ENCODE measurements at places on chromosomes 5 and 9.

GRCh38 chr5:175652741-175653663, 4.9 kb upstream of the HRH2 start:
- DNase-seq: no peak

DNA sequence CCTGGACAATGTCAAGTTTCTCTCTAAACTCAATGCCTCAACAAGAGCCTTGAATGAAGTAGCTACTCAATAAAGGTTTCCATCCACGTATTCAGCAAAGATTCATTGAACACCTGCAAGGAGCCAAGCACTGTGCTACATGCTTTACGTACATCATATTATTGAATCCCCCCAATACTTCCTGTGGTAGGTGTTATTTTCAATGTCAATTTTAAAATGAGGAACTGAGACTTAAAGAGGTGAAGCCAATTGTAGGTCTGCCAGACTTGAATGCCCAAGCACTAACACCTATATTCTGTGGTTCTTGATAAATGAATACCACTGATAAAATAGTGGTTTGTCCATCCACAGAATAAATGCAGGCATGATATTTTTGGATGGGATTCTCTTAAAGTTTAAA, 162.3 kb downstream of the DRD1 start:
- DNase-seq: no peak

GRCh38 chr5:179821298-179822058, 773 bp downstream of the SQSTM1 start:
- DNase-seq: peak; percentile 93

GRCh38 chr5:9625286-9625685, 4.9 kb downstream of the TAS2R1 start:
- no peak for DNase-seq

- DNase-seq: no peak
Measured at GRCh38 chr5:10479154-10479721, 37.6 kb downstream of the ROPN1L start.

DNA sequence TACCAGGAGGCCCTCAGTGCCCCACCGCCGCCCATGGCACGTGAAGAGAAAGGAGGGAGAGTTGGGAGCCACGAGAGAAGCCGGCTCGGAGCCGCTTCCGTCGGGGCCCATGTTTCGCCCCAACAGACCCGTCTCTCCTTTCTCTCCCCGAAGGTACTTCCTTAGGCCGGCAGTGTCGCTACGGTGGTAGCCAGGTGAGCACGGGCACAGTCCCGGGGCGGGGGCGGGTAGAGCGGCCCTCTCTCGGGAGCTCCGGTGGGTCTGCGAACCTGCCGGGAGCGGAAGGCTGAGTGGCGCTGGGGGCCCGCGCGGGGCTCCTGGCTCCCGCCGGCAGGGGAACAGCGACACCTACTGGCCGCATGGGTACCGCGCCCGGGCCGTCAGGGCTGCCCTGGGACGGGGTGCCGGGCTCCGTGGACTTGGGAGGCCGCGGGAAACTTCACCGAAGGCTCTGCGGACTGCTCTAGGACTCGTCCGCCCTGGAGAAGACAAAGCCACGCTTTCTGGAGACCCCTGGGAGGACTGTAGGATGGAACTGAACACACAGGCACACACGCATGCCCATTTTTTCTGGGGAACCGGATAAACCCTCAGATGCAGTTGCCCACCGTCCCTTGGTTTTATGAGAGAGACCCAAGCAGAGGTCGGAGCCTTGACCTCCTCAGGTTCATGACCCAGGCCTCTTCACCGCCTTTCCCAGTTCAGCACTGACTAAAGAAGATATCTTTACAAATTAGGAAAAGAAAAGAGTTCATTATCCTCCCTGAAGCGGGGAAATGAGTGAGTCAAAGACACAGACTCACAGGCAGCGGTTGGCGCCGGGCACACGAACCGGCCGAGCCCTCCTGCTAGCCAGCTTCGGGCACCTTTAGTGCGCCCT, 202.5 kb downstream of the MEF2C start:
- peak; percentile 71 for DNase-seq

DNA sequence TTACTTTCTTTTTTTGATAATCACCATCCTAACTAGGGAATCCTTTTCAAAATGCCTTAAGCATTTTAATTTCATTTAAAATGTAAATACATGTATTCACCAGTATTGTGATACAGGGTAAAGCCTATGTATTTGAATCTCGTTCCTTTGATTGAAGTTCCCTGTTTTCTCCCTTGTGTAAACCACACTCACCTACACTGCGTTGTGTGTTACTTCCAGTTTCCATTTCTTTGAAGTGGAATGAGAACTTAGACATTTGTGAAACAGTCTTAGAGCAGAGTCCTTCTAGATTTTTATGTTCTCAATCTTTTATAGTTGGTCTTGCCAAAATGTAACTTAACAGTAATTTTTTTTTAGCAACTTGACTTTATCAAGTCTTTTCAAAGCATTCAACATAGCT, 101.4 kb downstream of the ZNF462 start:
- no peak for DNase-seq

GRCh38 chr9:130682421-130683121, 11.0 kb upstream of the EXOSC2 start:
- peak; percentile 73 for DNase-seq

- no peak for DNase-seq
Measured at GRCh38 chr5:103375863-103376591, 117.5 kb downstream of the MACIR start.

DNA sequence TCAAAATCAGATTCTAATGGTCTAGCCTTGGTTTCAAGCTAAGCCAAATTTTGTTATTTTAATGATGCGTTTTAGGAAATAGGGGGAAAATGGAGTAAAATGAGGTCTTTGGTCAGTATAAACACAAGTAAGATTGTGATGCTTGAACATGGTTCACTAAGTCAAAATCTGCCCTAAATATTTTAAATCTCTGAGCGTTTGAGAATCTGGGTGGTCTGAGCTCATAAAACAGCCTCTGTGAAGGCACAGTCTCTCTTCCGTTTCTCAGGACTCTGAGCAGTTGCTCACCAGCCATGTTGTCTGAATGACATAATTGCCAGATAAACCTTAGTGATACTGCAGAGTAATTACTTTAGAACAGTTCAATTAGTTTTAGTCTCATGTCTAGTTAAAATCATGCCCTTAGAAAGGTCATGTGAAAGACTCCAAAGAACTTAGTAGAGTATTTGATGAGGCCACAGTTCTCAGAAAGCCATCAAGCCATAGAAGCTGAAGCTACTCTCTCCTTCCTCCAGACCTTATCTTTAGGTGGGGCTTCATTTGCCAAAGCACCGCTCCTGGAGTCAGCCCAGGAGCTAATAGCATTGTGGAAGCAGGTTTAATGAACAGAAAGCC, 257.1 kb upstream of the MAP3K1 start:
- DNase-seq: no peak

DNA sequence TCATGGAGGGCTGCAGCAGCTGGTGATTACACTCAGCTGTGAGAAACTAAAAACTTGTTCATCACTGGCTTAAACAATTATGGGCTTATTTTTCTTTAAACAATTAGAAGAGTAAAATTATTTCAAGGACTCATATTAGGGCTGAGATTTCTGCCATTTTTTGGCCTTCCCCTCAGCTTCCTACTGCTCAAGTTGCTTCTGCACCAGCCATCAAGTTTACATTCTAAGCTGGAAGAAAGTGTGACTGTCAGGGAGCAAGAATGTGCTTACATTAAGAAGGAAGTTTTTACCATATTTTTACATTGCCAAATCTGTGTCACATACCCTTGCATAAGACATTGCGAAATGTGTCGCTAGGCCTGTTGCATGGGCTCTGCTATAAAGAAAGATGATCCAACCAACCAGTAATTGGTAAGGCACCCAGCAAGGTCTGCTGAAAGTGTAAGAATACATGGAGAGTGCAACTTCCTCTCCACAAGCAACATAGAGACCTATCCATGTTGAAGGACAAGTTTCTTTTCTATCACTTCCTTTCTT, 260.3 kb upstream of the CDH10 start:
- DNase-seq: no peak

GRCh38 chr5:139711067-139711905, 63.1 kb downstream of the CXXC5 start:
- no peak for DNase-seq

DNA sequence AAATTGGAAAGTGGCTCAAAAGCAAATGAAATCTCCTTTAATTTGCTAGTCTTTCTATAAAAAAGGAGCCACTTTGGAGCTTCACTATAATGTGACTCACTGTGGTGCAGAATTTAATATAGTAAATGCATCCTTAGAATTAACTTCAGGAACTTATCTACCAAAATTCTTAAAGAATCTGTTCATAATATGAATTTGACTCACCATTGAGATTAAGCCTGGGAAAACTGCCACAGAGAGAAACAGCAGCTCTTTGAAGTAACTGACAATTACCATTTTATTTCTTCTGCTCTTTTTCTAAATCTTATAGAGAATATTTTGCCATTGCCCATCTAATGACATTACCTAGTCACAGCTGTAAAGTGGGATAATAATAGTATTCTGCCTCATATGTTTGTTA, 211.9 kb upstream of the CDH6 start:
- DNase-seq: no peak

- no peak for DNase-seq
Measured at GRCh38 chr9:74322661-74323314, 174.3 kb upstream of the RORB start.

DNA sequence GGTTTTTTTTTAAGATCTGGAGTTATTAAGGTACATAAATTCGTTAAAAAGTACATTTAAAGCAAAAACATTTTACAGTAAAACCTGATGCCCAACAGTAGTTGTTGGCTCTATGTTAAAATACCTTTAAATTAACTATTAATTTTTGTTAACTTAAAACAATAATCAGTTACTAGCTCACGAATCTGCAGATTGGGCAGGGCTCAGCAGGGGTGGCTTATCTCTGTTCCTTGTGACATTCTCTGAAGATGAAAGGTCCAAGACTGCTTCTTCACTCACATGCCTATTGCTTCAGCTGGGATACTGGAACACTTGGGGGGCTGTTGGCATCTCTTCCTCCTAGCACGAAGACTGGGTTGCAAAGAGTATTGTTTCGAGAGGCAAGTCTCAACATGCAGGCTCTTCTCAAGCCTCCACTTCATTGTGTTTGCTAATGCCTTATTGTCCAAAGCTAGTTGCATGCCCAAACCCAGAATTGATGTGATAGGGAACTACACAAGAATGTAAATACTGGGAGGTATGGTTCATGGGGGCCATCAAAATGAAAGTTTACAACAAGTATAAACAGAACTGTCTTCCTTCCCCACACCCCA, 46.6 kb downstream of the MAP3K1 start:
- no peak for DNase-seq

GRCh38 chr9:131018621-131019020, 9.6 kb downstream of the LAMC3 start:
- DNase-seq: no peak

GRCh38 chr9:27539479-27540441, 10.1 kb upstream of the MOB3B start:
- peak; percentile 39 for DNase-seq

DNA sequence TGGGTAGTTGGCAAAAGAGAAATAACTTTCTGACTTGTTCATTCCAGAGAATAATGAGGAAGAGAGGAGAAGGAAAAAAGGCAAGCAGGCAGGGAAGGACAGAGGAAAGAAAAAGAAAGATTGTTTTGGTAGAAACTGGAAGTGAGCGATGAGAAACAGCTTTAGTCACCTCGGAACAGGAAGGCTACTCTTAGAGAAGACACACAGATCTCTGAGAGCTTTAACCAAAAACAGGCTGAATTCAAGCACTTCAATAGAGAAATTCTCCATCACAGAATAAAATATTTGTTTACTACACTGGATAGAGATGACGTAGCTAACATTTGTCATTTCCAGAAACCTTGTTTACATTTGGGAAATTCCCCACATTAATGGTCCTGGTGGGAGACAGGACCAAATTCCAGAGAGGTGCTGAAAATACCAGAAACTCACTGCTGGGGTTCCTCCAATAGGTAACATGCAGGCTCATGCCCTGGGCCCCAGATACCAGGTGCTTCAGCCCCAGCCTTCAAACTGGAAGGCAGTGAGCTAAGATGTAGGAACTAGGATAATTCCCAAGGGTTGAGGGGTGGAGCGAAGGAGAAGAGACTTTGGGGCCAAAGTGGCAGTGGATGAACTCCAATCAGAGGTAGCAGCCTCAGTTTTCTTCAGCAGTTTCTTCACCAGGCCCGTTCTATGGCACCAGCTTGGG, 227.7 kb upstream of the GRAMD2B start:
- no peak for DNase-seq

DNA sequence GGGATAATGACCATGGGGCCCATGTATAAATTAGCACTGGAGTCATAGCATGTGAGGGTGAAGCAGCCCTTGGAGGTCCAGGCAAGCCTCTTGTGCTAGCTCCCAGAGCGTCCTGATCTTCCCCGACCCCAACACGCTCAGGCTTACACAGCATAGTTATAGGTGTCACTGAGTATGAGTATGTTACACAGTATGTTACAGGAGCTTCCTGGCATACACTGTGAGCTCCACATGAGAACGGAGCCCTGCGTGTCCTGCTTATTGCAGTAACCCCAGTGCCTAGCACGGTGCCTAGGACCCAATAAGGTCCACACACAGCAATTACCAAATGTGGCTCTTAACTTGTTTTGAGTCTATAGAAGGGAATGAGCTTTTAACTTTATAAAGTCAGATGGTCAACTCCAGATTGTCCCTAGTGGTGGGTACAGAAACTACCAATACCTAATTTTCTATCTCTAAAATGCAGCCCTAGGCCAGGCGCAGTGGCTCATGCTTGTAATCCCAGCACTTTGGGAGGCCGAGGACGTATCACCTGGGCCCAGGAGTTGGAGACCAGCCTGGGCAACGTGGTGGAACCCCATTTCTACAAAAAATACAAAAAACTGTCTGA, 64.1 kb downstream of the PLAC8L1 start:
- no peak for DNase-seq

GRCh38 chr5:114308508-114308907, 53.4 kb upstream of the KCNN2 start:
- DNase-seq: no peak

DNA sequence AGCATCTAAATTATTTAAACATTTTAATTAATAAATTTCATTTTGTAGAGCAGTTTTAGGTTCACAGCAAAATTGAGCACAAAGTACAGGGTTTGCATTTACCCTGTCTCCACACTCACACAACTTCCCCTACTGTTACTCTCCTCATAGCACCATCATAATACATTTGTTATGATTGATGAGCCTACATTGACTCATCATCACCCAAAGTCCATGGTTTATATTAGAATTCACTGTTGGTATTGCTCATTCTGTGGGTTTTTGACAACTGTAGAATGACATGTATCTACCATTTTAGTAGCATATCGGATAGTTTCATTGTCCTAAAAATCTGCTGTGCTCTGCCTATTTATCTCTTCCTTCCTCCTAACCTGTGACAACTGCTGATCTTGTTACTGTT, 411.1 kb upstream of the MPDZ start:
- no peak for DNase-seq

- no peak for DNase-seq
Measured at GRCh38 chr5:133233616-133234015, 181.8 kb downstream of the HSPA4 start.

- no peak for DNase-seq
Measured at GRCh38 chr9:127989094-127989493, 8.3 kb upstream of the EEIG1 start.

DNA sequence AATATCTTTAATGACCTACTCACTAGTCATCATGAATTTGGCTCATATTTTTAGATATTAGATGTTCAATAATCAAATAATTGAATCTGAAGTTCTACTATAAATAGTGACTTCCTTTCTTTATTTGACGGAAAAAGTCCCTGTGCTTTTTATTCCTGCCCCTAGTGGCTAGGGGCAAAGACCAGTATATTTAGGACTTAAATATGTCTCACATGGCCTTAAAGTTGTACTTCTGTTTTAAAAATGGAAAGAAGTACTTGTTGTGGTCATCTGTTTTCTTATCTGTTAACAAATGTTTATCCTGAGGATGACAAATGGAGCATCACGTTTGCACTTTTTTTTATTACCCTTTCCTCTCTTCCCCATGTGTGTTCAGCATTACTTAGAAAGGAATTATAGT, 89.2 kb upstream of the GRHPR start:
- no peak for DNase-seq

Measured in pons (tissue), 1 donor.